Cardiac septum (tissue), 1 donor: ENCODE measurements at places on chromosomes 13 and 19. TPM values are rescaled to one million over a fixed set of nuclear protein-coding genes. Genes with fewer than 3 reads are reported as not detected.

DNA sequence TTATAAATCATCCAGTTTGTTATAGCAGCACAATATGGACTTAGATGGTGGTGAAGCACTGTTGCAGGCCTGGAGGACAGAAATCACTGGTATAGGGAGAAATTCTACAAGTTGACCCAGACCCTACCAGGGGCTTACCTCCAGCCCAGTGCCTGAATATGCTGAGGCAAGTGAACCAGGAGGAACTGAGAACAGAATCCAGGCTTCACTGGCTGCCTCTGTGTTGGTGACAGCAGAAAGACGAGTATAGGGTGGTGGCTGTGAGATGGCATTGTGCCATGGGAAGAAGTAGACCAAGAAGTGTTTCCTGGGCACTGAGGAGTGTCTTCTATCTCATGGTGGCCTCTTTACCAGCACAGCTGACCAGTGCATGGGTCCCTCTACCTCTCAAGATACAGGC is 15.9 kb upstream of the EID2 start:
- no peak for DNase-seq

- DNase-seq: no peak
Measured at GRCh38 chr13:91017031-91017668, 330.3 kb upstream of the MIR17HG start.

GRCh38 chr13:28387740-28388501 is 107.0 kb downstream of the FLT1 start:
- DNase-seq: no peak

- DNase-seq: no peak
Measured at GRCh38 chr13:23159205-23159759, 21.5 kb upstream of the SGCG start.

- no peak for DNase-seq
Measured at GRCh38 chr19:30898353-30899103, 450.7 kb downstream of the TSHZ3 start.

DNA sequence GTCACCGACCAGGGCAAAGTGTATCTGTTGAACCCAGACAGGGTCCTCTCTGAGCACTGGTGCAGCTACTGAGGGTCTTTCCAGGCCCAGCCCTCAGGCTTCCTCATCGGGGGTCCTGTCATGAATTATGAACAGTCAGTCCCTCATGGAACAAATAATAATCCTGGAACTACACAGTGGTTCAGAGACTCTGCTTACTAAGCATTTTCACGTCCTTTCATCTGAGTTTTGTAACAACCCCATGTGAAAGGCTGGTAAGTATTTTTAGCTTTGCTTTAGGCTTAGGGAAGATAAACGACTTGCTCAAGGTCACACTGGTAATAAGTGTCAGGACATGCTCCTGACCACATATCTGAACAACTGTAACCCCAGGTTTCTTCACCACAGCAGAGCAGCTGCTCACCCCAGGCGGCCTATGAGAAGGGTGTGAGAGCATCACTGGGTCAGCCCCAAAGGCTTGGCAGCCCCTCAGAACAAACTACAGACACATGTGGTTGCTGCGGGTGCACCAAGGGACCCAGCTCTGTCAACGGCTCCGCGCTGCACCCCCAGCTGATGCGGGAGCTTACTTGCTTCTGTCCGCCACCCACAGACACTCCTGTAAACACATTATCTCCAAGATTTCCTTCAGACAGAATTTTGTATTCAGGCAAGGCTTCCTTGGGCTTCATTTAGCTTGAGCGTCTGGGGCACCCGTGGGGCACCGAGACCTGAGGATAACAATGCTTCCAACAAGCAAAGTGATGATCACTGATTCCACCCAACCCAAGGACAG is 19.4 kb upstream of the GSX1 start:
- DNase-seq: no peak

DNA sequence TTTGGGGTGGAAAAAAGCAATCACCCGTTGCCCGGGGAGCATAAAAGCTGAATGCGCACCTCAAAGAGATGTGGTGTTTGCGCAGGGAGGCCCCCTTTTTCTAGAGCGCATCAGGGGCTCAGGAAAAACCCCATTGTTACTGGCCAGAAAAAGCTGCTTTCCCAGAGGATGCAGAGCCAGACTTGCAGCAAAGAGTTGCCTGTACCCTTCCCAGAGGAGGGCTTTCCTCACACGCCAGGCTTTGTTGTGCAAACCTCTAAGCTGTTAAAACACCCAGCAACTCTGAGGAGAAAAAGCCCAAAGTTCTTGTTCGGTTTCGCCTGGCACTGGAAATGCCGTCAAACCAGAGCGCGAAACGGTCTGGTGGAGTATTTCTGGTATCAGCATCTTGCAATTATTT is 29.3 kb downstream of the GSX1 start:
- no peak for DNase-seq

- peak; percentile 100 for DNase-seq
Measured at GRCh38 chr19:48468772-48469288, 339 bp upstream of the CYTH2 start.

GRCh38 chr19:11971041-11971440 is 6.2 kb downstream of the ZNF763 start:
- DNase-seq: no peak

DNA sequence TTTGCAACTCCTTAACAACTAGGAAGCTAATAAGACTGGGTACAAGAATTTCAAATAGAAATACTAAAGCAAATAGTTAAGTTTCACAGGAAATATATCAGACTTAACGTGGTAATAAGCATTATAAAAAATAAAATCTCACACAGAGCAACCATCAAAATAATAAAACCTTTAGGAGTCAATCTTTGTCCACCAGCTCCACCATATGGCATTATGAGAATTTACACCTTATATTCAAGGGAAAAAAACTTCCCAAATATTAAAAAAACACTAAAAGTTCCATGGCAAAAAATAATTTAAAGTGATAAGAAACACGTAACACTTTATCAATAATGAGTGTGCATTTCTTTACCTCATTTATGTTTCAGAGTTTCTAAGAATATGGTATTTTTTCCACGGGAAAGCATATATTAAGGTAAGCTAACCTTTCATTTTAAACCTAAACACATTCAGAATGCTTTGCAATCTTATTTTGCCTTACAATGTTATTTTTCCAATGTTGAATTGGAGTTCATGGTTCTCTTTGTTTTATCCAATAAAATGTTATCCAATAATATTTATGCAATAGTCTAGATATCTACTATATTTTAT is 423.2 kb upstream of the SGCG start:
- DNase-seq: no peak

DNA sequence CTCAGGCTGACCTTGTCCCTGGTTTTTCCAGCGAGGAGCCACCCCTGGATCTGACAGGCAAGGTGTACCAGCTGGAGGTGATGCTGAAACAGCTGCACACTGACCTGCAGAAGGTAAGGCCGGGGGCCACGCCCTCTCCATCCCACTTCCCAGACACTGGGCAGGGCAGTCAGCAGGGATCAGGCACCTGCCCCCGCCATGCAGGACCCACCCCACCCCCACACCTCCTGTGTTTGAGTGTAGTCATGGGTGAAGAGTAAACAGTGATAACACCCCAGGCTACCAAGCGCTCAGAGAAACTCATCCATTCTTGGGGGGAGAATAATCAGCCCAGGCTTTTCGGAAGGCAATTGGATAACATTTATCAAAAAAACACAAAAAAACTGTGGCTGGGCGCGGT is 19.9 kb downstream of the DPF1 start:
- no peak for DNase-seq

- no peak for DNase-seq
Measured at GRCh38 chr13:89828506-89828905, 1519.0 kb upstream of the MIR17HG start.

GRCh38 chr13:23898101-23898500 is 799 bp upstream of the C1QTNF9B start:
- no peak for DNase-seq

The HSPH1 gene
- total RNA-seq: 61.9 TPM

The AMH gene
- total RNA-seq: 1.5 TPM
